A549 treated with AZD2906 at 1 μM for 4 hours (cell line): ENCODE measurements at places on chromosomes 5 and 9. TPM values are rescaled to one million over a fixed set of nuclear protein-coding genes. Genes with fewer than 3 reads are reported as not detected.

The PRDM9 gene
- 0.02 TPM in 1 of 5 replicates, not detected in the others for total RNA-seq

The SLC6A3 gene
- total RNA-seq = 1.00 to 2.2 TPM (median 1.3 TPM) in 5 replicates

The ZNF618 gene
- 7.5 to 11.1 TPM (median 9.3 TPM) in 5 replicates for total RNA-seq

The UBAP1 gene
- 45.9 to 53.5 TPM (median 49.4 TPM) in 5 replicates for total RNA-seq

The TLX3 gene
- not detected in 5 replicates for total RNA-seq

The SPINK7 gene
- not detected in 5 replicates for total RNA-seq
